ENCODE measurements at places on chromosomes 5 and 9.

DNA sequence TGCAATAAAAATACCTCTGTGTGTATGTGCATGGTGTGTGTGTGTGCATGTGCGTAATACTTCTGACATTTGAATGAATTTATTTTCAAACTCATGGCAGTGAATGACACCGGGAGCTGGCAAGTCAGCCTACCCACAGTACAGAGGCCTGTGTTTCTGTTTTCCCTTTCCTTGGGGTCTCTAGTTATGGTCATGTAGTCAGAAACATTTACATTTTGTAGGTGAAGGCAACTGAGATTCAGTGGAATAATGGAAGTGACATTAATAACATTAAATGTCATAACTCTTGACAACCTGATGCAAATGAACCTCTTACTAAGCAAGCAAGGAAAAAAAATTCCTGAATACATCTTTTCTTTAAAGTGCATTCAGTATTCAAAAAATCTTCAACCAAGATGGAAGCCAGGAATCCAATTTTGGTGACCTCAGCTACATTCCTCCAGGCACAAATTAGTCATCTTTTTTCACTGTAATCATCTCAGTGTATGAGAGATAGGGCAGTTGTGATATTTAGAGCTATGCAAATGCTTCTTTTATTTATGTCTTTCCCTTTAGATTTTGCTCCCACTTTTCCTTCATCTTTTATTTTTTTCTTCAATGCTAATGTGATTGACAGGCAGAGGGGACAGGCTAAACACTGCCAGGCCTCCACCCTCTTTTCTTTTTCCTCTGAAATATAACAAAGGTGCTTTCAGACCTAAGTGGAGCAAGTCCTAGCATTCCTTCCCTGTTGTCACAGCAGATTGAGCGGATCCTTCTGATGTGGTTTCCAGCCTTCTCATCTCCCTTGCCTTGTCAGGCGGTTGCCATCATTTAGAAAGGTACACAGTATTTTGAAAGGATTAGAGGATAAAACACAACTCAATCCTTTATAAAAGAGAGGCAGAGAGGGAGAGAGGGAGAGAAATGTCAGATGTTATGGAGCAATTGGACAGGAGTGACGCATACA is 569.8 kb upstream of the ADAMTS16 start:
- no peak for DNase-seq

GRCh38 chr5:75670577-75670976 is 46.7 kb downstream of the POC5 start:
- DNase-seq: no peak

DNA sequence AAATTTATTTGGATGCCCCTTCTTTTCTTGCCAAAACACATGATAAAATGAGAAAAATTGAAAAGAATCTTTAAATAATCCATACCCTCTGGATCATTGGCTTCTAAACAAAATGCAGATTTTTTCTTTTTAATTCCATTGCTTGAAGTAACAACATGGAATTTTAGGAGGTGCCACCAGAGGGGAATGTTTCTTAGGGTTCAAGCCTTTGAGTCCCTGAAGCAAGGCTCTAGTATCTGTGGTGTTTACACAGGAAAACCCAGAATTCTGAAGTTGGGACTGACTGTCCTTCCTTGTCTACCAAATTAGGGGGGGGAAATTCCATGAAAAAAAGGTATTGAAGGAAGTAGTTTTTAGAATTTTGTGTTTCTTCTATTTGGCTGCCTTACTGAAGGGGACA is 69.4 kb downstream of the LMNB1 start:
- DNase-seq: no peak

- DNase-seq: peak; percentile 12
Observed at GRCh38 chr5:74311961-74312360, 328.6 kb downstream of the ENC1 start.

GRCh38 chr9:128550770-128551656 is 1.4 kb upstream of the SPTAN1 start:
- peak; percentile 60 for DNase-seq

- no peak for DNase-seq
Observed at GRCh38 chr5:130164966-130165365, 260.7 kb downstream of the CHSY3 start.

DNA sequence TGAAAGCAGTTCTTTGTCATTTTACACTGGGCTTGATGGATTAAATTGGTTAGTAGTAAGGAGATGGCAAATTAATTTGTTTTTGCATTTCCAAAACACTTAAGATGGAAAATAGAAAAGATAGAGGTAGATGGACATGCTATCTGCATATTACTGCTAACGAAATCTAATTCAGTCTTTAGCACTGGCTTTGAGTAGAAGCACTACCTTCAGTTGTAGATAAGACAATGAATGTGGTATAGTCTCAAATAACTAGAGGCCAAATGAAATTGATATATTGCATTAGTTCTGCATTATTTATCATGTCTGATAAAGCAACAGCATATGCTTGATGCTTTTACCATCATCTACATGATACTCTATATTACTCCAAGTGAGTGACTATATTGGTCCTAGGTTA is 33.4 kb downstream of the KIAA1958 start:
- DNase-seq: no peak

- peak; percentile 50 for DNase-seq
Observed at GRCh38 chr9:12695474-12695873, 2.3 kb downstream of the TYRP1 start.

DNA sequence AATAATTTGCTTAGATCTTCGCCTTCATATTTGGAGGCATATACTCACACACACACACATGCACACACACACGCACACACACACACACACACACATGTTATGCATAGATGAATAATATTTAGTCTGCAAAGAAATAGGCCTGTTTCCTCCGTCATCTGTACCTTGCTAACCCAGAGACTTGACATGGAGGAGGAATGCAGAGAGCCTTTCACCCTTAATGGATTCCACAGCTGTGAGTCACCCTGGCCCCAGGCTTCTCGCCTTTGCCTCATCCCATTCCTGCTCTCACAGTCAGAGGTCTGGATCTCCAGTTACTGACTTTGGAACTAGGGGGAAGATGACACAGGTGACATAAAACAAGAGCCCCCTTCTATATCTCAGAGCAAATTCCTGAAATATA is 29.7 kb downstream of the ZNF462 start:
- DNase-seq: peak; percentile 96

- DNase-seq: no peak
Observed at GRCh38 chr5:127337876-127338275, 47.3 kb downstream of the MEGF10 start.

DNA sequence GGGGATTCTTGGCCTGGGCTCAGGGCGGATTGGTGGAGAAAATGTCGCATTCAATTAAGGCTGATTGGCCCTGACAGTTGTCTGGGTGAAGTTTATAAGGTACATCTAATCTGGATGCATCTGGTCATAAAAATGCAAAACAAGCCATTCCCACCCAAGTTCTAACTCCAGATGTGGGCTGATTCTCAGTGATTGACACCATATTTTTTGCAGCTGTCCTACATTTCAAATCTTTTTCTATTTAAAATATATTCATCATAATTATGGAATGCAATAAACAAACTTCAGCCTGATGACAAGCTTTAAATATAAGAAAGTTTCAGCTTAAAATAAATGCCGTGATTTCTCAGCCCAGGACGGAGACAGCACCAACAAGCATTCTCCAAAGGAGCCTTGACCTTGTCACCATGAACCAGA is 146.4 kb upstream of the SMIM23 start:
- no peak for DNase-seq

DNA sequence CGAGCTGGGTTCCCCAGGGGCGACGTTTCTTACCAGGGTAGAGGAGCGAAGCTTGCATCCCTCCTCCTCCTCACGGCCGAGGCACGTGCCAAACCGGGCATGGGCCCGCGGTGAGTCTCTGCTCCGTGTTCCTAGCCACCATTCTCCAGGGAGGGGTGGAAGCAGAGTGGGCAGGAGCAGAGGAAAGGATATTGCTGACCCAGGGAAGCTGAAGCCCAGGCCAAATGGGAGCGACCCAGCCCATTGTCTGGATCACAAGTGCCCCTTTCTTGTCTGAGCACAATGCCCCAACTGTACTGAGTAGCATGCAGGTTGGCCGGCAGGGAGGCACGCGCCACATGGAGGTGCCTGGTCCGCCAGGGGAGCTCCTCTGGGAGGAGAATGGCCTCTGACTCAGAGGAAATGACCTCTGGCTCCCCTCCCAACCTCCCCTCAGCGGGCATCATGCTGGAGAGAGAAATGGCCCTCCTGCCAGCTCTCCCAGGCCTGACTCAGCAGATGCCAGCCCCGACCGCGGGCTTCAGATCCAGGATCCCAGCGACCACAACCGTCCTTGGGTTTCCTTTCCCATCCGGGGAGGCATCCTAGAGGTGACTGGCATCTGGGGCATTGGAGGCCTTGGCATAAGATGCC is 1.1 kb downstream of the PRR7 start:
- DNase-seq: peak; percentile 94

DNA sequence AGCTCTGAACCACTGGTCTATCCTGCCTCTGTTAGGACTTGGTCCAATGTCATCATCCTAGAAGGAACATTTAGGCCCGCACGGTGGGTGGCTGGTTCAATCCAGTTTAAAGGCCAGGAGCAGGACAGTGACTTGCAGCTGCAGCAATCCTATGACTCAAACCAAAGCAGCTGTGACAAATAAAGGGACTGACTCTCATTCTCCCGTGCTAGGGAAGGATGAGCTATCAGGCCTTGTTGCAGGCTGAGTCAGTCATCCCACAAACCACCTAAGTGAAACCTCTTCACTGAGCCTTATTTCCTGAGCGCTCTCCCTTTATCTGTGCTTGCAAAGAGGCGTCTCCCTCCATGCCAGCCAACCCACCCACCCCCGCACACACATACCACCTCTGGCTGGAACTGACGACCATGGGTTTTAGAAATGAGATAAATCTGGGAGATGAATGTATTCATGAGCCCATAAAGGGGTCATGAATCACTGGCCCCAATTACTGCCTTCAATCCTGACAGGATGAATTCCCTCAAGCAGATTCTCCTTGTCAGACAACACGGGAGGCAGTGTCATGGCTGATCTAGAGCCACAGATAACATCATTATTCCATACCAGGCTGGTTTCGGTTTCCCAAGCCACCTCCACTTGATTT is 93.4 kb downstream of the KCNIP1 start:
- DNase-seq: peak; percentile 51

DNA sequence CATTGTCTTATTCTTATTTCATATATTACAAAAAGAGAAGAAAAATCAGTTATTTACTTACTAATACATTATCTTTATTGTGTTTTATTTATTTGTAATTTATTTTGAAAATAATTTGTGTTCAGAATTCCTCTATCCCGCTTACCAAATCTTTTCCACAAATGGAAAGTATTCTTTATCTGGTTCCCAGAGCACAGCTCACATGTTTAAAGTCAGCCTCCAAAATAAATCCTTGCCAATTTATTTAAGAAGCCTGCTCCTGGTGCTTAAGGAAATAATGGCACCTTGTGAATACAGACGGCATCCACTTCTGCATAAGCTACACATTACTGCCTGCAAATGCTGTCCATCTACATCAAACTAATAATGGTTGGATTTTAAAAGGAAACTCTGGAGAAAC is 435.4 kb downstream of the MTRR start:
- DNase-seq: no peak

DNA sequence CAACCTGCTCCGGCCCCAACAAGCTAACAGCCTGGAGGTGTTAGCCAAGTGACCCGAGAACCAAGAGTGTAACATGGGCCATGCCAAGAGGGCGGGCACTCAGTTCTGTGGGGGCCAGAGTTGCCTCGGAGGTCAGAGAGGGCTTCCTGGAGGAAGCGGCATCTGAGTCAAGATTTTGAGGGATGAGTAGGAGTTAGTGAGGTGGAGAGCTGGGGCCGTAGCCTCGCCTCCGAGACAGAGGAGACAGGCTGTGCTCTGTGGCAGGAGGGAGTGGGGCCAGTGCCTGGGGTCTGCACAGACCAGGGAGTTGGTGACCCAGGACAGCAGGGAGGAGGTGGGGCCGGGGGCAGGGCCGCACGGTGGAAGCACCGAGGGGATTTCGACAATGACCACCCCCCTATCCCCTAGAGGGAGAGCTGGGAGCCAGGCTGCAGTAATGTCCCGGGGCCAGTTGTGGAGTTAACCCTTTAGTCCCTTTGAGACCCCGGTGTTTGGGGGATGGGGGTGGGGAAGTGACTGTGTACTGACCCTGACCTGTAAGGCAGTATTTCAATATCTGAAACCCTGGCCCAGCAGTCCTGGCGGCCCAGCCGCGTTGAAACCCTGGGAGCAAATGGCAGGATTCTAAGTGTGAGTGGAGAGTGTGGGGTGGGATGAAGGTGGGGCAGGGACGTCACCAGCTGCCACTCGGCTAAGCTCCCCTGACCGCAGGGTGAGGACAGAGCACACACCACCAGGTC is 148.7 kb upstream of the COL5A1 start:
- DNase-seq: no peak

DNA sequence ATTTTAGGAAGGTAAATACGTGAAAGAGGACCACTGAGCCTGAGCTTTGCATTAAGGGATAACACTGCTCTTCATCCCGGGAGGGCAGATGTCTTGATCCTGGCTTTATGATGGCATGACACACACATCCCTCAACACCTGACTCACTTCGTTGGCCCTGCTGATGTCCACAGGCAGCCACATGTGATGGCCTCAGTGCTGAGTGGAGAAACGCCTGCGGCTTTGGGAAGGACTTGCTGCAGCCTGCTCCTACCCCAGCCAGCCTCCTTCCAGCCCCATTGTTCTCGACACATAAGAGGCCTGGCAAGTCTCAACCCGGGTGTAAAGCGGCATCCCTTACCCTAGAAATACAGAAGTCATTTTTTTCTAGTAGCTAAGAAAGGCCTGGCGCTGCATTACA is 169.0 kb downstream of the SYK start:
- DNase-seq: no peak

DNA sequence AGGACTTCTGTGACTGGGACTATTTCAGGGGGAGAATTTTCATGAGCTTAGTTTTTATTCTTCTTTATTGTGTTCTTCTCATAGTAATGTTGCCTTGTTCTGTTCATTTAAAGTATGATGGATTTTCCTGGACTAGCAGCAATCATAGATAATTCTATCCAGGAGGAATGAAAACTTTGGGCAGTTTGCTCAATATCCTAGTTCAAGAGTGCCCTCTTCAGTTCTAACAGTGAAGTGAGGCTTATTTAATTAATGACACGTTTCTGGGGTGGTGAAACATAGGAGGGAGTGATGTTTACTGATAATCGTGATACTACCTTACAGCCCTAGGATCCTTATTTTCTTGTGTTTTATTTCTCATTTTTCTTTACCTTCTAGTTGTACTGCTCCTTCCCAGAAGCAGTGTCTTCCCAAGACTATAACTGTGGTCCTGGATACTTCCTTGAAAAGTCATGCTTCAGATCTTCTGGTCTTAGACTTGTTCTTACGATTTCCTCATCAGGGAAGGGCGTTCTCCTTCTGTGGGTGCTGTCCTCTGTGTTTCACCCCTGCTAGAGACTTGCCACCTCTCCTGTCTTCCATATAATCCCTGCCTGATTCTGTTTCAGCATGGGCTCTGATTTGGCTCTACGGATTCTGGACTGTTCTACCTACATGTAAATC is 57.4 kb downstream of the CFAP95 start:
- peak; percentile 64 for DNase-seq

- no peak for DNase-seq
Observed at GRCh38 chr9:110844121-110844520, 175.5 kb downstream of the MUSK start.

- no peak for DNase-seq
Observed at GRCh38 chr5:143685246-143685815, 126.6 kb upstream of the HMHB1 start.

- no peak for DNase-seq
Observed at GRCh38 chr9:129400001-129400970, 220.6 kb downstream of the C9orf50 start.

GRCh38 chr5:125452991-125453390 is 706.6 kb upstream of the ZNF608 start:
- DNase-seq: no peak

- DNase-seq: no peak
Observed at GRCh38 chr5:10360686-10361085, 7.2 kb downstream of the MARCHF6 start.

Data from astrocyte of the hippocampus (primary cell).